RCC 7860 (cell line): ENCODE measurements at places on chromosomes 16 and 17.
A peak's percentile ranks its signal among the peaks of the same experiment; 100 is the strongest.

DNA sequence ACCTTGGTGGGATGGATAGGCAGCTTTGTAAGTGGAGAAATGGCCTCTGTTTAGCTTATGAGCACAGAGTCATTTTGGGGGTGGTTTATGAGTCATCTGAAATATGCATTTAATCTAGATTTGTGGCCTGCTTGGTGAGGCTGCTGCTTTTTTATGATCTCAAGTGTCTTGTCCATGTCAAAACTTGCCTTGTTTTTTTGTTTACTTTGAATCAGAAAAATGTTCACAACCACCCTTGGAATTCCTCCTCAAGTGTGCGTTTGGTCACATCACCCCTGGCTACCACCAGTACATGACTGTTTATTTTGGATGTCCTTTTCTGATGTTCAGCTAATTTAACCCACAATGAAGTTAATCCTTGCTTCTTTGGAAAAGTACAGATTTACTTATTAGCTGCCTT, 64.6 kb downstream of the FTO start:
- DNase-seq: peak; percentile 77

DNA sequence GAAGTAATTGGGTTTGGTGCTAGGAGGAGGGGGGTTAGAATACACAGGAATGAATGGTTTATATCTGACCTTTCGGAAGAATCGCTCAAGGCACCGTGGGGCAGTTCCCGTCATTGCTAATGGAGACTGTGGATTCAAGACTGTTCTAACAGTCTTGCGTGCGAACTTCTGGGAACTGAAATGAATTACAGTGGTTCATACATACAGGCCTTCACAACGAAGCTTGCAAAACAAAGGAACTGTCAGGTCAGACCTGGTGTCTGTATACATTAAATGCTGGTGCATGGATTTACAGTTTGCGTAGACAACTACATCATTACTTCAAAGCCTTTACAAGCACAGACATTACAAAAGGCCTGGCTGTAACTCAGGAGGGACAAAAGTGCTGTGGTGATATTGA, 983.9 kb downstream of the CDH11 start:
- DNase-seq: no peak

DNA sequence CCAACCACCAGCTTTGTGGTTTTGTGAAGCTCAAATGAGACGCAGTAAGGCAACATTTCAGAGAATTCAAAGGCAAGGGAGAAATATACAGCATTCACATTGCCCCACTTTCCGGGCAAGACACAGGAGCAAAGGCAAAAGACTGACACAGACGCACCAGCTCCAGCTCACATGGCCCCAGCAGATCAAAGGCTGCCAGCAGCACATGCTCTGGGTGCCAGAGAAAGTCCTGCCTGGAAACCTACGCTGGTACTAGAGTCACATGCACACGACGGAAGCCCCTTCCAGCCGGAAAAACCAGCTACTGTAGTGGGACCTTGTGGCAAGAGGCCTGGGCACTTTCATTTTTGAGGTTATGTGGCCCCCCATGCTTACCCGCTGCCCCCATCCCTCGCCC, 50.1 kb downstream of the GTF3C1 start:
- no peak for DNase-seq

GRCh38 chr17:4843321-4844000, 10.3 kb downstream of the MINK1 start:
- DNase-seq: no peak
